AG04449 (cell line): ENCODE measurements at places on chromosomes 6 and 20.

DNA sequence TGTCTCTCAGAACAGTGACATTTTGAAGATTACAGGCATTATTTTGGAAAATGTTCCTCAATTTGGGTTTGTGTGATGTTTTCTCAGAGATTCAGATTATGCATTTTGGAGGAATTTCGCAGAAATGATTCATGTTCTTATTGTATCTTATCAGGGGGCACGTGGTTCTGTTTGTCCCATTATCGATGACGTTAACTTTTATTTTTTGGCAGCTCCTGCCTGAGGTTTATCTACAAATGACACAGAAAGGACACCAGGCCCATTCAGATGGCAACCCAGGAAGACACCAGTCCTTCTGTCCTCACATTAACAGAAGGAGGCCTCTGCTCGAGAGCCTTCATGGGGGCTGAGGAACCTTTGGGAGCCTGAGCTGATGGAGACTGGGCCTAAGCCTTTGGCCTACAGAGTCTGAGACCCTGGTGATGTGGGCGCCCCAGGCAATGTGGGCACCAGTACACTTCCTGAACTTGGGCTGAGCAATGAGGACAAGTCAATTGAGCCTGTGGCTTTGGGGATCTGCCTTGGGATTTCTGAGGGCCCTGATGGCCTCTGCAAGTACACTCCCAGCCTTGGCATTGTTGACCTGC is 41.2 kb upstream of the EZR start:
- DNase-seq: no peak

DNA sequence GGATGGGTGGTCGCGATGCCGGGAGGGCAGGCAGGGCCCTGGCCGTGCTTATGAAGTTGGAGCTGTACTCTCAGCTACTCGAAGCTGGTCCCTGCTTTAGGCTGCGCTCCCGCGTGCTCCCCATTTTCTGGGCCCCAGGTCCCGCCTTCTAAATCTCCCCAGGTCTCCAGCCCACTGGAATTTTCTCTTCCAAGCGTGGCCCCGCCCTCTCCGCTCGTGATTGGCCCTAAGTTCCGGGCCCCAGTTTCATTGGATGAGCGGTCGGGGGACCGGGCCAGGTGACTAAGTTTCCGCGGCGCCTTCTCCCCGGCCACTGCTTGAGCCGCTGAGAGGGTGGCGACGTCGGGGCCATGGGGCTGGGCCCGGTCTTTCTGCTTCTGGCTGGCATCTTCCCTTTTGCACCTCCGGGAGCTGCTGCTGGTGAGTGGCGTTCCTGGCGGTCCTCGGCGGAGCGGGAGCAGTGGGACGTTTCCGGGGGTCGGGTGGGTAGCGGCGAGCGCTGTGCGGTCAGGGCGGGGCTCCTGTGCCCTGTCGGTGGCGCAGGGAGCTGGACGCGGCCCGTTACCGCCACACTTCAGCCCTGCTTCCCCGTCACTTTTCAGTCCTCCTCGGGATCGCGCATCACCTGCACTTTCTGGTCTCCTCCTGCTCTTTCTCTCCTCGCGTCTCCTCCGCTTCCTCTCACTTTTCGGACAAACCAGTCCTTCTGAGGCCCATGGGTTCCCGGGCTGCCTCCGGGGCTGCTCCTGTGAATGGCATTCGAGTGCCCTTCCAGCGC is at the start of gene MICA:
MICA (plus strand) TSS at position 313 of the 778 bp plus-strand sequence; CDS start at position 351, 38 bp downstream.
- peak; percentile 21 for DNase-seq

- DNase-seq: no peak
Measured at GRCh38 chr20:46681032-46681854, 8.0 kb downstream of the TP53RK start.

DNA sequence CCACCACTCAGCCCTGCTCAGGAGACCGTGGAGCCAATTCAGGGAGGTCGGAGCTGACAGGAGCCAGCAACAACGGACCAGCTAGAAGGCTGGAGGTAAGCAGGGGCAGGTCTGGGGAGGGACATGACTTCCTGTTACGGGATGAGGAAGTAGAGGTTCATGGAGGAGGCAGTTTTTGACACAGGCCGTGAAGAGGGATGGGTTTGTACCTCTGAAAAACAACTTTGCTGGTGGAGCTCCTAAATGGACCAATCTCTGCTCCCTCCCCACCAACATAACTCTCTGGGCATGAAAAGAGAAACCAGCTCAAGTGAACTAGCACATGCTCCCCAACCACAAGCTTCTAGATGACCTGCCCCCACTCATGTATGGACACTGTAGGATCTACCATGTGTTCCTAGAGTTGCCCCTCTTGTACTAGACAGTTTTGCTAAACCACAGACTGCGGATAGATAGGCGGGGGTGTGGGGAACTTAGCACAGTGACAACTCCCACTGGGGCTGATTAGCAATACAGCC is 31.4 kb downstream of the RALGAPA2 start:
- DNase-seq: no peak

GRCh38 chr6:124872361-124873065 is 89.7 kb upstream of the RNF217 start:
- no peak for DNase-seq

DNA sequence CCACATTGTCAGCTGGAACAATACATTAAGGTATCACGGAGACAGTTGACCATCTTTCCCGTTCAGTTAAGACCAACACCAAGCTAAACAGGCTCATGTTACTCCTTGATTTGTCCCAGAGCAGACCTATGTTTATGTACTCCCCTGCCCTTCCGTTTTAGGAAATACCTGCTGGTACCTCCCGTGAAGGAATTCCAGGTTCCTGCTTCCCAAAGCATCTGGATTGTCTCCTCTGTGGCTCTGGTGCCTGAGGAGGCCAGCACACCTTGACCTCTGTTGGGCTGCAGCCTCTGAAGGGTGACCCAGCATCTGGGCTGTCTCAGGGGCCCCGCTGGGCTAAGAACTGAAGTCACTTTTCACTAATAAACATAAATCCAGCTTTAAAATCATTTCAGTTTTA is 647.8 kb upstream of the MARCKS start:
- no peak for DNase-seq

DNA sequence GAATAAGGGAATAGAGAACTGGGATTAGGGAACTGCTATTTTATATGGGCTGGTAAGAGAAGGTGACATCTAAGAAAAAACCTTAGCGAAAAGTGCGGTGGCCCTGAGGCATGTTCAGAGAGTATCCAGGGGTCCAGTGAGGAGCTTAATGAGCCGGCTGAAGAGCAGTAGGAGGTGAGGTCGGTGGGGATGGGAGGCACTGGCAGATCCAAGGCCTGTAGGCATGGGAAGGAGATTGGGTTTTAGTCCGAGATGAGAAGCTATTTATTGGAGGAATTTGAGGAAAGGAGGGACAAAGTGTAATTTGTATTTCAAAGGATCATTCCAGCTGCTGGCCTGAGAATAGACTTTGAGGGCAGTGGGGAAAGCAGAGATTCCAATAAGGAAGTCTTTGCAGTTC is 123.8 kb downstream of the QKI start:
- no peak for DNase-seq

GRCh38 chr6:148989585-148989984 is 242.8 kb downstream of the UST start:
- no peak for DNase-seq

DNA sequence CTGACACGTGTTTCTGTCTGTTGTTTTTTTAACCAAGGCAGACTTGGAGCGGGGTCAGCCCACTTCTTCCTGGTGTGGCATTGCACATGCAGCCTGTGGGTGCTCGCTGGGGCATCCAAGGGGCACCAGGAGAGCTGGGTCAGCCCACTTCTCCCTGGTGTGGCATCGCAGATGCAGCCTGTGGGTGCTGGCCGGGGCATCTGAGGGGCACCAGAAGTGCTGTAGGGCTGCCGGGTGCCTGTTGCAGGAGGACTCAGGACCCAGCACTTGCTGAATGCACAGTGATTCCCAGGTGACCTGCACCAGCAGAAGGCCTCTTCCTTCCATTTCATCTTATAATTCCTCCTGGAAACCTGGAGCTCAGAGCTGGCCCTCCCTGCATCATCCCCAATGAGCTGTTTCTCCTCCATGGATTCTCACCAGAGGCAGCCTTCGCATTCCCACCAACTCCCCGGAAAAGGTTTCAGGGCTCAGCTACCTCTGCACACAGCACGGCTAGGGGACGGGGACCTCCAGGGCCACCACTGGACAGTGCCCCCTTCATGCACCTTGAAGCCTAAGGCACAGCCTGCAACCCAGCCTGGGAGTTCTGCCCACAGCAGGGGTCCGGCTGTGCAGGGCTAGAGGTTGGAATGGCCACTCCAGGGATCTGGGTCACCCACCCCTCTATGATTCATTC is 218.8 kb downstream of the TAF4 start:
- DNase-seq: no peak

DNA sequence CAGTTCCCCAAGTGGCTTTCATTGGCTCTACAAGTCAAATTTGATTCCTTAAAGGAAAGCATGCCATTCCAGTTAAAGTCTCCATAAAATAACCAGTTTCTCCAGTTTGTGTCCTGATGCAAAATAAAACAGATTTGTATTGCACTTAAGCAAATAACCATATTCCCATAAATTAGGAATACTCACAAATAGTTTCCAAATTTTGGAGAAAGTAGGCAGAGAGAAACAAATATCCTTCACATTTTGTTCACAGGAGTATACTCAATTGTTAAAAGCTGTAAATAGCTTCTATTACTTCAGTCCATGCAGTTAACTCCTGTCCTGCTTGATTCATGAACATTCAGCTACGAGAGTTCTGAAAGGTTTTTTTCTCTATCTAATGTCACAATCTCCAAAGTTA is 281.4 kb upstream of the RGS17 start:
- DNase-seq: no peak

- DNase-seq: no peak
Measured at GRCh38 chr6:160349814-160350350, 1.7 kb downstream of the SLC22A3 start.

DNA sequence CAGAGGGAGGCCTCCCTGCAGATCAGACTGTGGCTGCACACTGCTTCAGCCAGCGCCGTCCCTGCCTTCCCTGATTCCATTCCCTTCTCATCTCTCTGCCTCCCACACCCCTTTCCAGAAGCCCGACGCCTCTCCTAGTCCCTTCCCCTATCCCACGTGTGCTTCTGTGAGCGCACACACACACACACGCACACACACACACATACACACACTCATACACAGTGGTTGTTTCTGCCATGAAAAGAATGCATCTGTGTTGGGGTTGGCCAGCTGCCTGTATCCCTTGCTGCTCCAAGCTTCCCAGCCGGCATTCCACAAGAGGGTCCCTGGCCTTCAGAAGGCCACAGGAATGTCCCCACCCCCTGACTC is 51.7 kb downstream of the MOCS1 start:
- DNase-seq: peak; percentile 99

DNA sequence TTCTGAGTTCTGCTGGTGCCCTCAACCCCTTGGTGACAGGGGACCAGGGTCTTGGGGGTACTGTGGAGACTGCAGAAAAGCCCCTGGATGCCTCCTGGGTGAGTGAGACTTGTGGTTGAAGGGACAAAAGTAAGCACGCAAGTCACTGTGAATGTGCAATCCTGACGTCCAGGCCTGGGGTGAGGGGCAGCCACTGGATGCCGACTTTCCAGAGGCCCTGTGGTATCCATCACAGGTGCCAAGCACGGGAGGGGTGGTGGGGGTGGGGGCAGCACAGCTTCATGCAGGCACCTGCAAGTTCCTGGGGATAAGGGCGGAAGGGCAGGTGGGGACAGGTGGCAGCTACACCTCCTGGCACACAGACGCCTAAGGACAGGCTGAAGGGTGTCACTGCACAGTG is 20.1 kb upstream of the UBE2V1 start:
- DNase-seq: no peak

GRCh38 chr6:97586344-97586743 is 303.3 kb upstream of the MMS22L start:
- peak; percentile 17 for DNase-seq

DNA sequence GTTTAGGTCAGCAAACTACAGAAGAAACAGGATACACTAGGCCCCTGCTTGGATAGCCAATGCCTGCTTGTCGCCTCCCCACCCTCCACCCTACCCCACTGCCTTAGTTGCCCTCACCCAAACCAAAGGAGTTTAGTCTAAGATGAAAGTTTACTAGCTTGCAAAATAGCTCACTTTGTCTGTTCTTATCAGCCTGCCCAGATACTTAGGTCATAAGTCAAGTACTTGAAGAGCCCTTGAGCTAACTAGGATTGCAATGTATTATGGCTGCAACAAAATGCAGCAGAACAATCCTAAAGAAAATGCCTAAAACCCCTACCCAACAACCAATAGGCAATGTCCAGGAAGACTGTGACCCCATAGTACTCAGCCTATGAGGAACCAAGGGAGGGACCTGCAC is 7.3 kb upstream of the ENTPD6 start:
- DNase-seq: no peak

DNA sequence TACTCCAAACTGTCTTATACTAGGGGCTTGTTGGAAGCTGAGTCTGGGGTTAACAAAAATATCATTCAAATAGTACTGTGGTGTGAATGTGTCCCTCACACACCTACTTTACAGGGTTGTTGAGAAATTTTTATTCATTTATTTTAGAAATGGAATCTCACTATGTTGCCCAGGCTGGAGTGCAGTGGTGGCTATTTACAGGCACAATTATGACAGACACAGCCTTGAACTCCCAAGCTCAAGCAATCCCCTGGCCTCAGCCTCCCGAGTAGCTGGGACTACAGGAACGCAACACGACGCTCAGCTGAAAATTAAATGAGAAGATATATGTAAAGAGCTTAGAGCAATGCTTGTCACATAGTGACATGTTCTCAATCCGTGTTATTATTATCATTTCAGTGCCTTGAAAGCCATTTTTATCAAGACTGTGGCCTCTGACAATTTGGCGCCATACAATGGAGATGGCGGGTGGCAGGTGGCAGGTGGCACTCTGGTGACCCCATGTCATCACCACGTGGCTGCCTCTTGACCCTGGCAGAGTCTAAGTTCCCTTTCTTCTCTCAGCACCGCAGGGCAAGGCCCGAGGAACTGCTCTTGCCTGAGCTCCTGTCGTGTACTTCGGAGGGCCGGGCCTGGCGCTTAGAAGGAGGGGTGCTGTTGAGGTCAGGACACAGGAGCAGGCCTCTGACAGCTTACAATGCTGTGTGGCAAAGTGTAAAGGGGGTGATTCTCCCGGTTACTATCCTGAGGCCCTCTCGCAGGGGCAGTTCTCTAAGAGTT is 64.5 kb downstream of the STX11 start:
- DNase-seq: no peak

DNA sequence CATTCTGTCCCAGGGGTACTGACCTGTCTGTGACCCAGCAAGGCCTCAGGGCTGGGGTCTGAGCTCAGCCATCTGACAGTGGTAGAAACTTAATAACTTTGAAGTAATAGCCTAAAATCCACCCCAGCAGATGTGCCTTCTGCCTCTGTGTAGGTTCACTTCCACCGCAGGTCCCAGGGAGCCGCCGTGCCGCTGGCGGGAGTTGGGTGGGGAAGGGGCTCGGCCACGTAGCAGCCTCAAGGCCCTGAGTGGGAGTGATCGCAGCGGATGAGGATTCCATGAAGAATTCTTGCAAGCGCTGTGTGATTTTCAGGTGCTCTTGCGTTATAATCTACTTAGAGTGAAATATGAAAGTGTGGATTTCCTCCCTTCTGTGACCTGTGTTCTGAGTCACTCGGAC is 163.7 kb downstream of the DTNBP1 start:
- DNase-seq: no peak

DNA sequence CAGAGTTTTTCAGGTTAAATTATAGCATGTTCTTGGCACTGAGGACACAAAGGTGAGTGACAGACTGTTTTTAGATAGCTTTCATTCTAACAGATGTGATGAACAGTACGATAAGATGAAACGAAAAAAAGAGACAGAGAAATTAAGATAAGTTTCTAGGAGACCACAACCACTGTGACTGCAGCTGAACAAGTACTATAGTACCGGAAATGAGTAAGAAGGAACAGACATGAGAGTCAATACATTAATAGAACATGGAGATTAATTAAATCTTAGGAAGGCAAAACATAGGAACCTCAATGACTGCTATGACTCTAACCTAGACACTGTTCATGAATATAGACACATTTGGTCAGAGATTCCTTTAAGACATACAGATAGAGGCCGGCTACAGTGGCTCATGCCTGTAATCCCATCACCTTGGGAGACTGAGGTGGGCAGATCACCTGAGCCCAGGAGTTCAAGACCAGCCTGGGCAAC is 40.2 kb downstream of the HBS1L start:
- no peak for DNase-seq
